ENCODE measurements at places on chromosomes 4 and X.

GRCh38 chr4:180578175-180578574 lies 1665.0 kb upstream of the TENM3 start:
- no peak for DNase-seq

GRCh38 chr4:185839194-185839712 lies 27.3 kb upstream of the SORBS2 start:
- DNase-seq: peak; percentile 99

DNA sequence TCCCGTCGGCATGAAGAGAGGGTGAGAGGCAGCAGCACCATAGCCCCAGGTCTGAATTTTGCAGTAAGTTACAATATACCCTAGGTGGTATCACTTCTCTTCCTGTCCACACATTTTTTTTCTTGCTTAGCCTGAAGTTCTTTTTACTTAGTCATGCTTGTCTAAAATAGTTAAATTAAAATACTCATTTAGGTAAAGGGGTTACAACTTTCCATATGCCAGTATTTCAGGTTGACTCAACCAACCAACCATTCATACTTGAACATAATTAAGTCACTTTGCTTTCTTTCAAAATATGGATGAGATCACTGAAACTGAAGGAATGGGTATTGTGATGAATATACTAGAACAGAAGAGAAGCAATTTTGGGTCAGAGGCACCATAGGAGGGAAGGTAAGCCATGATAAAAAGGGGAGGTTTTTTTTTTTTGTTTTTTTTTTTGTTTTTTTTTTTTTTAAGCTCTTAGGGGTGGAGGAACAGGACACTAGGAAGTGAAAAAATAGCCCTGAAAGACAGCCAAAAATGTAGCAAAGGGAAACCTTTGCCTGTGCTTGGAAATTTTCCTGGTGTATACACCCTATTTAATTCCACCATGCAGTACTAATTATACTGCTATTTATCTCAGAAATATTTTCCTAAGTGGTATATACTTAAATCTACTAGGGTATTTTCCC lies 41.8 kb downstream of the RPS6KA3 start:
- DNase-seq: peak; percentile 57

DNA sequence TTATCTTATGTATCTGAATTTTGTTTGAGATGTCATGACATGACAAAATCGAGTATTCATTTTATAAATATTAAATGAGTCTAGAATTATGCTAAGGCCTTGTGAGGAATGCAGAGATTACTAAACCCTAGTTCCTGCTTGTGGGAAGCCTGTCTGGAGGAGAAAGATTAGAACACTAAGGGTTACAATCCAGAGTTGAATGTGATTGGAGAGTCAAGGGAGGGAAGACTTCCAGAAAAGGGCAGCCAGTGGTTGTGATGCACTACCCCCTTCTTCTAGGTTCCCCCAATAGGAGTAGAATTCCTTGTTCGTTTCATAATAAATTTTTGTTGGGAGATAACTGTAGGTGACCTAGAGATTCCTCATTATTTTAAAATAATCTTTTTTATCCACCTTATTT lies 141.1 kb downstream of the AFF1 start:
- DNase-seq: no peak

GRCh38 chr4:178347111-178347510 lies 904.9 kb upstream of the AGA start:
- DNase-seq: no peak

DNA sequence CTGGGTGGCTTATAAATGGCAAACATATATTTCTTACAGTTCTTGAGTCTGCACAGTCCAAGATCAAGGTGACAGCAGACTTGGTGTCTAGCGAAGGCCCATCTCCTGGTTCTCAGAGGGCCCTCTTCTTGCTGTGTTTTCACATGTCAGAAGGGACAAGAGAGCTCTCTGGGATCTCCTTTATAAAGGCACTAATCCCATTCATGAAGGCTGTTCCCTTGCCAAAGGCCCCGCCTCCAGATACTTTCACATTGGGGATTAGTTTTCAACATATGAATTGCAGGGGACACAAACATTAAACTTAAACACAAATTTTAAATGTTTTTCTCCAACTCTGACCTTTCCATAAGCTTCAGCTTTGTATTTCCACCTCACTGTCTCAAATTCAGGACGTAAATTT lies 1135.0 kb upstream of the TENM3 start:
- DNase-seq: no peak

GRCh38 chrX:55107911-55108310 lies 19.1 kb downstream of the PAGE2 start:
- DNase-seq: no peak

DNA sequence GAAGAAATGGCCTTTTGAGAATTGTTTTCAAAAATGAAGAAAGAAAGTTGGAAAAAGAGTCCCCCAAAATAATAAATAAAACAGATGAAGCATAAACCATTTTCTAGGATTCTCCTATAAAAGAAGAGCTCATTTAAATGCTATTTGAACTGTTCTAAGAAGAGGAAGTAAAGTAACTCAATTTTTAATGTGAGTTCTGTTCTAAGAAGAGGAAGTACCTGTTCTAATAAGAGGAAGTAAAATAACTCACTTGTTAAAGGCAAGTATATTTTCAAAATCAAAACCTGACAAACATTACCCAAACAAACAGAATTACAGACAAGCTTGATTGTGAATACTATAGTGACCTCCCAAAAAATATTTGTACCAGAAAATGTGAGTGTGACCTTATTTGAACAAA lies 1326.3 kb downstream of the C4orf33 start:
- no peak for DNase-seq

GRCh38 chr4:40962551-40963180 lies 212.9 kb downstream of the NSUN7 start:
- peak; percentile 95 for DNase-seq

GRCh38 chr4:125387770-125388169 lies 73.0 kb downstream of the FAT4 start:
- DNase-seq: peak; percentile 43

- DNase-seq: peak; percentile 95
These were observed 65.8 kb upstream of the MSN start for GRCh38 chrX:65601530-65602220.

- DNase-seq: no peak
These were observed 284.8 kb upstream of the PPARGC1A start for GRCh38 chr4:24174602-24175001.

GRCh38 chrX:7127056-7127455 lies 20.5 kb upstream of the STS start:
- no peak for DNase-seq

DNA sequence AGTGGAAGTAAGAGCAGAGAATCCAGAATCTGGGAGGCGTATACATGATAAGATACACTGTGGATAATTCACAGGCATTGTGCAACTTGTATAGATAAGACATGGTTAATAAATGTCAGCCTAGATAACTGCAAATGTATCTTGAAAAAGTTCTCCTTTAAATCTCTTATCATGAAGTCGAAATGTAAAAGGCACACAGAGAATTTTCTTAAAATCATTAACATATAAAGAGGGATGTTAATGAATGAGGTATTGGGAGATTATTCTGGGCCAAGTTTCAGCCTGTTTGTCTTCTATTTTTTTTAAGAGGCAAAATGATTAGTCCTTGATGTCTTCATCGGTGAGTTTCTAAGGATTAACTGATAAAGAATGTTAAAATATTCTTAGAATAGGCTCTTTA lies 835 bp downstream of the TDO2 start:
- DNase-seq: no peak

DNA sequence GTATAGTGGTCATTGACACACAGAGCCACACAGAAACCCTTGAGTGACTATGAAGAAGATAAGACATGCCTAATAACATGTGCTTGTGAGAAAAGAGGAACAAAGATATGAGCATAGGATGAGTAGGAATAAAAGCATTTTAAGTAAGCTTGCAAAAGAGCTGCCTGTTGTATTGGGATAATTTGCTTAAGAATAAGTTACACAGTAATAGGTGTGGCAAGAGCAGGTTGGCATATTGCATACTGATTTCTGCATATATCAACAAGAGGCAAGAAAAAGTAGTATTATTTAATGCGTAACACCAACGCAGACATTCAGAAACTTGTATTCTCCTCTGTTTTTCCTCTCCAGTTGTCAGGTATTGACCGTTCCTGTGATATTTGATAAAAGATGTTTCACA lies 111.5 kb upstream of the UGT8 start:
- DNase-seq: no peak

GRCh38 chr4:17966312-17966711 lies 55.2 kb downstream of the LCORL start:
- DNase-seq: no peak

DNA sequence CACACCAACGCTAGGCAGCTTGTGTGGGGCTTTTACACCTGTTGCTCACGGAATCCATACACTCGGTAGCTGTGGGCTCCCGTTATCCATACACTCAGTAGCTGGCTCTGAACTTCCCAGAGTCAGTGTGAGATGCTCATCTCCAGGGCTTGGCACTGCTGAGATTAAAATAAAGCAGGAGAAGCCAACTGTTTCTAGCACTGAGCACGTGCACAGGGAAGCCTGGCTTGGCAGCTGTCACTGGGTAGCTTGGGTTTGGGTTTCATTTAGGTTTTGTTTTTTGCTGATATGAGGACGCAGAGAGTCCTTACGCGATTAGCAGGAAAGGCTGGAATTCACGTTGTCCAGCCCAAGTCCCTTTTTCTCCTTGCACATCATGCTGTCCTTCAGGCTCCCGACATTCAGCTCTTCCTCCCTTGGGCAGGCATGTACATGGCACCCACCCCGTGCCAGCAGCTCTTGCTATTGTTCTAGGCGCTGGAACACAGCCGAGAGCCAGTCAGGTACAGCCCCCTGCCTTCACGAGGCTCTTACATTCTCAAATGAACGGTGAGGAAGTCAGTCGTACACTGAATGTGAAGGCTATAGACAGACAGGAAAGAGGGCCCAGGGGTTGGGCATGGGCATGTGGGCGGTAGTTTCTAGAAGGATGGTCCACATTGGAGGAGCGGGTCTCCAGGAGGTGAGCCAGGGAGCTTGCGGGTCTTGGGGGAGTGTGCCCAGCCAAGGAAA lies 25.9 kb downstream of the NSG1 start:
- no peak for DNase-seq

GRCh38 chrX:12309744-12310076 lies 171.4 kb downstream of the FRMPD4 start:
- DNase-seq: no peak

GRCh38 chr4:75598390-75598789 lies 31.9 kb downstream of the CDKL2 start:
- DNase-seq: peak; percentile 62

- no peak for DNase-seq
These were observed 83.0 kb upstream of the TACR3 start for GRCh38 chr4:103802766-103803165.

GRCh38 chr4:169090484-169091215 lies 80.6 kb upstream of the CBR4 start:
- no peak for DNase-seq

DNA sequence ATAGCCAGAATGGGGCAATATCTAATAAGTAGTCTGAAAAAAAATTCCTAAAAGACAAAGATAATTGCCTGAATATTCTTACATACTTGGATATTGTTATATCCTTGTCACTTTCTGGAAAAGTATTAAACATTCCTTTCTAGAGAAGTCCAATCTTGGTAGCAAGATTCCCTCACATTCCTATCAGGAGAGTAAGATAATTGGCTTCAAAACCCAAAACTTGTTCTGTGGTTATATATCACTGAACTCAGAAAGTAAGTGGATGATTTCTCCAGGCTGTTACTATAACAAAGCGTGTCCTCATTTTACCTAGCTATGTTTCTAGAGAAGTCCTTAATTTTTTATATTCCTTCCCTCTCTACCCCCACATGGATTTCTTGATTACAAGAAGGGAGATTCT lies 46.0 kb upstream of the TEX13A start:
- no peak for DNase-seq

DNA sequence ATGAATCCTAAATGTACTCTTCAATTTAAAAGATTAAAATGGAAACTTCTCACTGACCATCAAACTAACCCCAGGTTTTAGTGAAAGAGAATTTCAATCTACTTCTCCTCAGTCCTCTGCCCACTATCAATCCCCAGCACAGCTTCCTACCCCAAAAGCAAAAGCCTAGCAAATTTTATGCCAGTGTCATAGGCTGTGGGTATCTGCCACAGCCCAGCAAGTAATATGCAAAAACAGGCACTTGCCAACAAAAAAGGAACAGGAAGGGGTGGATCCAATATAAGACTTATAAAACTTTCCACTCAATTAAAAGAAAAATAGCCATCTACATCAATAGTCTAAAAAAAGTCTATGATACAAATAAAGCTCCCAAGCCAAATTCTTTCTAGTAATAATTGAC lies 22.3 kb downstream of the CAMK2D start:
- DNase-seq: no peak

- peak; percentile 25 for DNase-seq
These were observed 26.3 kb downstream of the DCLK2 start for GRCh38 chr4:150104404-150105027.

GRCh38 chr4:24273136-24273535 lies 311.2 kb downstream of the DHX15 start:
- no peak for DNase-seq

GRCh38 chrX:17039826-17040225 lies 93.4 kb downstream of the REPS2 start:
- peak; percentile 74 for DNase-seq

DNA sequence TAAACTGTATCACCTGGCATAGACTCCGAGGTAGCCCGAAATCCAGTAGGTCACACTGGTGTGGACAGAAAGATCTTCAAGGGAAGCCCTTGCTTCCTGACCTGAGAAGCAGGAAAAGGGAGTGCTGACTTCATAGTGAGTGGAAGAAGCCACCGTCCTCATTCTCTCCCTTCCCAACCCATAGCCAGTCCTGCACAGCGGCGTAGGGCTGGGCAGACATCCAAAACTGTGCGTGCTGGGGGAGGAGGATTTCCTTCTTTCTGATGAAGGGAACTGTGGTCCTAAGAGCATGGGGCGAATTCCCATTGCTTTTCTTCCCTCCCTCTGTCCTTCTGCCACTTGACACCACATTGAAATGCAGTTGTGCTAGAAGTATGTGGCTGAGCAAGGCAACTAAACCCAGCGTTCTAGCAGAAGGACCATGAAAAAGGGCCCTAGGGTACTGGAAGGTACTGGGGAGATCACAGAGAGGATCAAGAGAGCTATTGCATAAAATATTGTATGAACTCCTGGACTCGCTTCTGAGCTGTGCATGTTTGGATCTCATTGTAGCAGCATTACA lies 66.9 kb downstream of the STOX2 start:
- peak; percentile 14 for DNase-seq

GRCh38 chr4:102008711-102009110 lies 218.2 kb downstream of the BANK1 start:
- peak; percentile 34 for DNase-seq

- DNase-seq: no peak
These were observed 38.6 kb downstream of the TMEM150C start for GRCh38 chr4:82523179-82523578.

DNA sequence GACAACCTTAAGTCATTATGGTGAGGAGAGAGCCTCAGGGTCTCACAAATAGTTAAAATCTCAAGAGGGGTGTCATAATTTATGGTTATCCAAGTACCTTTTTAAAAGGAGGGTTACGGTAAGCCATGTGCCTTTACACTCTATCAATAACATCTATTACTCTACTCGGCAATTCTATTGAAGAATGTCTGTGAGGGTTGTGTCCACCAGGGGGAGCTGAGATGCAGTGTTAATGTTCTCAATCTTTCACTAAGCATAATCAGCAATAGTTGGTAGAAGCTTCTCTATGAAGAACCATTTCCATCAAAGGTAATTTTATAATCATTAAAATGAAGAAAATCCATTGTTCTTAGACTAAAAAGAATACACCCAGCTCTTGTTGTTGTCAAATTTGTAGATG lies 457.4 kb downstream of the CENPC start:
- DNase-seq: peak; percentile 4

Measured in cardiac fibroblast (primary cell).